Natural killer cell treated with Interleukin-12 subunit alpha and Interleukin-12 subunit beta and Interleukin-15 and Interleukin-18, amount 100 ng/mL, for 72 hours (primary cell): ENCODE measurements at places on chromosomes 1 and 21. TPM values are rescaled to one million over a fixed set of nuclear protein-coding genes. Genes with fewer than 3 reads are reported as not detected.

The CFHR5 gene
- total RNA-seq = not detected

The FCRL1 gene
- total RNA-seq = not detected

The SAMD11 gene
- not detected for total RNA-seq

The PADI2 gene
- total RNA-seq = not detected

The TYW3 gene
- 19.8 TPM for total RNA-seq

The CLDN14 gene
- not detected for total RNA-seq

The NGF gene
- total RNA-seq = not detected

The RPTN gene
- total RNA-seq = not detected

The PROK1 gene
- not detected for total RNA-seq

The FNBP1L gene
- total RNA-seq = 0.31 TPM

The GJA4 gene
- total RNA-seq = 0.86 TPM

The GPR37L1 gene
- total RNA-seq = not detected

The PCP4 gene
- total RNA-seq = not detected

The SELENBP1 gene
- not detected for total RNA-seq

The ZNF687 gene
- 31.2 TPM for total RNA-seq

The PCAT6 gene
- total RNA-seq = 1.4 TPM

The RGS8 gene
- total RNA-seq = not detected

The C1orf122 gene
- total RNA-seq = 29.2 TPM

The LCE1D gene
- total RNA-seq = not detected

The CFAP45 gene
- 0.38 TPM for total RNA-seq

The PM20D1 gene
- 0.75 TPM for total RNA-seq

The OR14K1 gene
- not detected for total RNA-seq

The FAM72B gene
- 25.5 TPM for total RNA-seq

The SLC30A10 gene
- not detected for total RNA-seq

The SERPINC1 gene
- not detected for total RNA-seq

The FALEC gene
- not detected for total RNA-seq

The RHOU gene
- total RNA-seq = 0.50 TPM

The FAF1 gene
- total RNA-seq = 77.9 TPM

The CFAP141 gene
- not detected for total RNA-seq

The NPPB gene
- not detected for total RNA-seq

The CFAP410 gene
- total RNA-seq = 28.4 TPM

The AXDND1 gene
- not detected for total RNA-seq

The C1orf159 gene
- 37.1 TPM for total RNA-seq

The TMOD4 gene
- total RNA-seq = 1.2 TPM

The WNT3A gene
- total RNA-seq = not detected

The CELA2B gene
- total RNA-seq = not detected

The LRRC7 gene
- total RNA-seq = not detected

The TTLL7 gene
- 2.5 TPM for total RNA-seq

The CR1L gene
- not detected for total RNA-seq

The RAP1GAP gene
- not detected for total RNA-seq

The CELA2A gene
- not detected for total RNA-seq

The IL20 gene
- not detected for total RNA-seq

The SPATA46 gene
- total RNA-seq = not detected

The C1QC gene
- total RNA-seq = not detected

The FMO4 gene
- 1.5 TPM for total RNA-seq

The BARHL2 gene
- total RNA-seq = not detected

The SERINC2 gene
- total RNA-seq = 0.56 TPM

The ARTN gene
- 1.2 TPM for total RNA-seq

The SAMSN1 gene
- 383 TPM for total RNA-seq

The ASPM gene
- total RNA-seq = 40.7 TPM

The CHRM3 gene
- total RNA-seq = not detected

The DENND4B gene
- total RNA-seq = 161 TPM

The IL19 gene
- total RNA-seq = not detected

The YTHDF2 gene
- total RNA-seq = 84.7 TPM

The ANXA9 gene
- not detected for total RNA-seq

The SPRR2A gene
- not detected for total RNA-seq

The SLC45A1 gene
- total RNA-seq = 0.26 TPM

The PTGER3 gene
- 158 TPM for total RNA-seq
